ENCODE measurements at places on chromosomes 6 and 20.

GRCh38 chr20:49631061-49631716 is 63.3 kb upstream of the PTGIS start:
- DNase-seq = no peak

DNA sequence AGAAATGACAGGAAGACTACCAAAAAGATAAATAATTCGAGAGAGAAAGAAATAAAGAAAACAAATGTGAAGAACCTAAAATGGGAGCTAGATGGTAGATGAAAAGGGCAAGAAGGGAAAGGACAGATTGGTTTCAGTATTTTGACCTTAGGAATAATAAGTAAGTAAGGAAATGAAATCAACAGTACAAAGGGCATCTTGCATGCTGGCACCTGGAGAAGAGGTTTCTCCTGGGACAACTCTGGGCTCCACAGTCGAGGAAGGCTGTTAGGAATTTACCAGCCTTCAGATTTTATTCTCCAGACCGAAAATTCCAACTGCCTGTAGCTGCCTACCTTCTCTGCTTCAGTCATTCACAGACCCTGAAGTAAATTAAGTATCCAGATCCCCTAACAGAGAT is 80.5 kb downstream of the SMLR1 start:
- no peak for DNase-seq

DNA sequence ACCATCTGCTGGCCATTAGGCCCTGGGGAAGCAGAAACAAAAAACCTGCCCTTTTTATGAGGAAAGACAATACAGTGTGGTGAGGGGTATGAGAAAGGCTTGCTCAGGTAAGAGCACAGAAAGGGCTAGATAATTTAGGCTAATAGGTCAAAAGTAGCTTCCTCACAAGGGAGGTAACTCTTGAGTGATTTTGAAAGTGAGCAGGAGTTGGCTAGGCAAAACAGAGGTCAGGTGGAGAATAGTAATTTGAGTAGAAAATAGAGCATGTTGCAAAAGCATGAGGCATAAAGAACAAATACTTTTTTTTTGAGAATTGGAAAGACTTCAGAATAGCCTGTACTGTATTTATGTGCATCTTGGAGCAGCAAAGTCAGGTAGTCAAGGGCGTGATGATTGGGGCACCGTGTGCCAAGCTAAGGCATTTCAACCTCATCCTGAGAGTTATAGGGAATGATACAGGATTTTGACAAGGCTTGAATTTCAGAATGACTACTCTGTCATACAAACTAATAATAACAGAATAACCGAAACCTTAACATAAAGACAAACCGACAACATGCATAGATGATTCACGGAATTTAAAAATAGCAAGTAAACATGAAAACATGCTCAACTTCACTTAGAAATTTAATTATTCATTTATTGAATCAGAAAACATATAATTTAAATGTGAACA is 123.0 kb upstream of the ENPP5 start:
- DNase-seq = no peak

DNA sequence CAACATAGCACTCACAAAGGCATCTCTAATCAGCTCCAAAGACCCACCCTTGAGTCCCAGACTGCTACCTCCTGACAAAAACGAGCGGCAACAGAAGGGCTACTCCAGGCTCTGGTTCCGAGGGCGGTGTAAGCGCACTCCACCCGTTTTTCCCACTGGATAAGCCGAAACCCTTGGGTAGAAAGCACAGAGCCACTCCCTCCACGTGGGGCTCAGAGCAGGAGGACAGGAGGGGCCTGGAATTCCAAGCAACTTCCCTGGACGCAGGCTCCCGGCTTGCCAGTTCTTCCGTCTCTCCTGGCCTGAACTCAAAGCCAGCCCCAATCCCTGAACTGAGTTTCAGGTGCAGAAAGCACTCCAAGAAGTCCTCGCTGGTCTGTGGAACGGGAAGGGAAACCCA is 7.4 kb downstream of the GMEB2 start:
- no peak for DNase-seq

DNA sequence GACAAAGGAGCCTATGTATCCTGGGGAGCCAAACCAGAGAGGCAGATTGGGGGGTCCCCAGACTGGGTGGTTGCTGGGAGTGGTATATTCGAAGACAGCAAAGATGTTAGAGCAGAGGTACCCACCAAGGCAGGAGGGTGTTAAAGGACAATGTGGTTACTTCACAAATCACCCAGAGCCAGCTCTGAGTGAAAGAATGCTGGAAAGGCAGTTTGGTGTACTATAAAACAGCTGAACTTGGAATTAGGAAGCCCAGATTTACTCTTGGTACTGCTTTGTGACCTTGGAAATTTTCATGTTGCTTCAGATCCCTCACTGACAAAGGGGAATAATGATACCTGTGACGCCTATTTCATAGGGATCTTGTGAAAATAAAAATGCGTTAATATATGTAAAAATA is 121.6 kb downstream of the CD164 start:
- DNase-seq = no peak

- DNase-seq = no peak
These were observed 63.3 kb upstream of the TAB2 start for GRCh38 chr6:149254253-149254652.

DNA sequence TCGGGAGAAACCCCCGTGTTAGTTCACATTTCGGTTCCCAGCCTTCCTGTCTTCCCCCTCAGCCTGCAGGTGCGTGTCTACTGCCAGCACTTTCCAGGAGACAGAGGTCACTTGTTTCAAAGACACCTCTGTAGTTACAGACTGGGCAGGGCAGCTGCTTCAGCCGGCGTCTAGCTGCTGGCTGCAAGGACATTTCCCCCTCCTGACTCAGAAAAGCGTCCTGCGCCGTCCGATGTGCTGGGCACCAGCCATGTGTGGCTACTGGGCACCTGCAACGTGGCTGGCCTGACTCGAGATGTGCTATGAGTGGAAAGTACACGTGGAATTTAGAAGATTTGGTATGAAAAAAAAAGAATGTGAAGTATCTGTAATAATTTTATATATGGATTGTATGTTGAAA is 37.6 kb downstream of the RRBP1 start:
- DNase-seq = no peak

DNA sequence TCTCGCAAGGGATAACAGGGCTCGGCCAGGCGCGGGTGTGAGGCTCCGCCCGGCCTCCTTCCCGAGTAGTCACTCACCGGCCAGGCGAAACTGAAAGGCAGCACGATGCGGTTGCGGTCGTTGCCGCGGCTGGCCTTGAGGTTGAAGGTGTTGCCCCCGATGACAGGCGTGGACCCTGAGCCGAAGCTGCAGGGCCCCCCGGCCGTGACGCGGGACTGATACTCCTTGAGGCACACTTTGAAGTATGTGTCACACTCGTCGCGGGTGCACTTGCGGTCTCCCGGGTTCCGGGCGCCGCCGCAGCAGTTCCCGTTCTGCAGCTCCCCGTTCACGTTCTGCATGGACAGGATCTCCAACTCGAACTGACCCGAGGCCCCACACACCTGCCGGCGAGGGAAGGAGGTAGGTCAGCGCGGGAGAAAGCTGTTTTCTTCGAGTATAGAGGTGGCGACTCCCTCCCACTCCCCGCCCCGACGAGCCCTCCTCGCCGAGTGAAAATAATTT is 1.1 kb downstream of the JAG1 start:
- no peak for DNase-seq

DNA sequence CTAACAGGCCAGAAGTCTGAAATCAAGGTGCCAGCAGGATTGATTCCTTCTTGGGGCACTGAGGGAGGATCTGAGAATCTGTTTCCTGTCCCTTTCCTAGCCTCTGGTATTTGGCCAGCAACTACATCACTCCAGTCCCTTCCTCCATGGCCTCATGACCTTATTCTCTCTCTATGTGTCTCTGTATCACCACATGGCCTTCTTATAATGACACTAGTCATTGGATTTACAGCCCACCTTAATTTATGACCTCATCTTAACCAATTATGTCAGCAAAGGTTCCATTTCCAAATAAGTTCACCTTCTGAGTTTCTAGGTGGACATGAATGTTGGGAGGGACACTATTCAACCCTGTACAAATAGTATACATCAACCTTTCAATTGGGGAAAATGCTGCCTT is 29.3 kb downstream of the SCML4 start:
- no peak for DNase-seq

- DNase-seq = no peak
These were observed 81.9 kb downstream of the GJA10 start for GRCh38 chr6:89975991-89976693.

GRCh38 chr20:50820515-50821256 is 25.8 kb downstream of the BCAS4 start:
- DNase-seq = no peak

DNA sequence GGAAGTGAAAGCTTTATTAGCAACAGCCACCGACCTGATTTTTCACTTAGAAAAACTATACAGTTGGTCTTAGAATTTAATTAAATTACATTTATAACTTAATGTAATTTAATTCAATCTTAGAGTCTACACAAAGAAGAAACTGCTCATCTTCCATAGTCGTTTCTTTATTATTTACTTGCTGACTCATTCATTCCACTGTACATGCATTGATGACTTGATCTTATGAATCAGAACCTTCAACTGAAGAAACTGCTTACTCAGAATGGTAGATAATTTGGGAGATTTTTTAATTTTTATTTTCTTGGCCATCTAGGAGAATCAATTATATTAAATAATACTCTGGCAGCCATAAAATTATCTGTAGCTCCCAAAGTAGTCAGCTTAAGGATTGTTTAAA is 1021.6 kb upstream of the FLRT3 start:
- no peak for DNase-seq

DNA sequence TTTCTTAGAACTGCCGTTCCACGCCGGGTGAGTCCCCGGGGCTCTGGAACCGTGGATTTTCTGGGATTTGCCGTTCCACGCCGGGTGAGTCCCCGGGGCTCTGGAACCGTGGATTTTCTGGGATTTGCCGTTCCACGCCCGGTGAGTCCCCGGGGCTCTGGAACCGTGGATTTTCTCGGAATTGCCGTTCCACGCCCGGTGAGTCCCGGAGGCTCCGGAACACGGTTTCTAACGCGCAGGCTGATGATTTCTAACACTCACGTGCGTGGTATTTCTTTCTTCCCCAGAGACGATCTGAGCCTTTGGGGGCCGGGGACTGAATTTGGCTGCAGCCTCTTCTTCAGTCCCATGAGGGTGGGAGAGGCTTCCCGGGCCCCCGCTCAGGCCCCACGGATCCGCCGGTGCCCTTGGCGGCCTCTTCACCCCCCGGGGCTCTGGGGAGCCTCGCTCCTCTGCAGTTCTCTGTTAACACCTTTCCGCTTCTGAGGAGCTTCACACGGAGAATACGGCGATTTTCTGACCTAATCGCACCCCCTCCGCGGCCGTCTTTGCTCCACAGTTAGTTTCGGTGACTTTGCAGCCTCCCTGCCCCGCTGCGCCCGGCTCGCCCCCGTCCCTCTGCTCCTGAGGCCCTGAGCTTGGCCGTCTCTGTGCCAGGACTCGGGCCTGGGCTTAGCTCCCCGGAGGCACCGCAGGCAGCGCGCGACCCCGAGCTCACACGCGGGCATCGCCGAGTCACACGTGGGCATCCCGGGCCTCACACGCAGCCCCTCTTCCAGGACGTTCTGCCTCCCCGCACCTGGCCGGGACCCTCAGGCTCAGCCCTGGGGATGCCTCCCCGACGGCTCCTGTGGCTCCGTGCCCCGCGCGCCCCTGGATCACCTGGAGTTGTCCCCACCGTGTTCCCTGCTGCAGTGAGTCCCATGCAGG is 7.2 kb upstream of the KIF25 start:
- no peak for DNase-seq

GRCh38 chr6:54451516-54451915 is 143.3 kb downstream of the TINAG start:
- no peak for DNase-seq

DNA sequence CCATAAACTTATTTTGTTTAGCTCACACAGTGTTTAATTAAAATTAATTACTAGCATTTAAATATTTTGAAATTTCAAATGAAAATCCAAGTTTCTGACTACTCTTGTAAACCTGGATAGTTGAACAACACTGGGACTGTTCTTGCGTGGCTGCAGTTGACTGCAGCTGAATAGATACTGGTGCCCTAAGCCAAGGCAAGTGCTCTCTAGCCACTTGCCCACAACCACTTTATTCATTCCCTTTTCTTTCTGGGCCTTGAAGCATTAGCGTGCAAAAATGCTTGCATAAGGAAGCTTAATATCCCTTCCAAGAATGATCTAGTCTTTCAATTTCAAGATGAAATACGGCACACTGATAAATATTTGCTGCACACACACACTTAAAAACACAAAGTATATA is 676.0 kb upstream of the MARCKS start:
- no peak for DNase-seq

- DNase-seq = no peak
These were observed 22.4 kb upstream of the RIMS4 start for GRCh38 chr20:44832724-44833123.

GRCh38 chr6:142301651-142302391 is at the start of gene ADGRG6:
Gene ADGRG6, plus strand, starts transcription at chr6:142302007. Its CDS starts 323 bp downstream, at chr6:142302330.
- DNase-seq = peak; percentile 9

DNA sequence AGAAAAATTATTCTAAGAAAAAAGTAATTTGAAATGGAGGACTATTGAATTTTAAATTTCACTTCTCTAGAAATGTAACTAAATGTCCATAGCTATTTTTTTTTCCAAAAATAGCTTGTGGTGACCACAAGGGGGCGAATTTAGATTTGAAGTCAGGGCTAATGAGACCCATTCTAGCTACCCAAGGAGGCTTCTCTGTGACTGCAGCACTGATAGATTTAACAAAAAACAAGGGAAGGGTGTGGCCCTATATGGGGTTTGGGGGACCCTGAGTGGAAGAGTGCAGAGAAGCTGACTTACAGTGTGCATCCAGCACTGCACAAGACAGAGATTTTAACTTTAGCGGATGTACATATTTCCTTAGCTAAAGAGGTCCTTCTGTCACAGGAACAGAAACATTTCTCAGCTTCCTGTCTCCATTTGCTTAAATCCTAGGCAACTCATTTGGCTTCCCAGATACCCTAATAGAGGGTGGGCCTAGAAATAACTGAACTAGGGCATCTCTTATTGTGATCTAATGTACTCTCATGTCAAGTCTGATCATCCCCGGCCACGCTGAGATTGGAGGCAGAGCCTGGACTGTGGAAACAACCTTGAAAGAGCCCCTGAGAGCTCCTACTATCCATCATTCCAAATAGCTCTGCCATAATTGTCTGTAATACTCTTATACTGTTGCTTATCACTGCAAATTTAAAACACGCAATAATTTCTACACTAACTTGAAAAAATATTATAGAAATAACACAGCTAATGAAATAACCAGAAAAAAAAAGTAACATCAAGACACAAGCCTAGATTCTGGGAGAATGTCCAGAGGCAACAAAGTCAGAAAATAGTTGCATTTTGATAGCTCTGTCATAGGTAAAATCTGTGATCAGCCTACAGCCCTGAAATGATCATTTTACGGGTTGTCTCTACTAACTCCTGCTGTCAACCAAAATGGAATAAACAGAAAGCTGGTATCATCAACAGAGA is 93.6 kb downstream of the SNAP91 start:
- no peak for DNase-seq

GRCh38 chr6:105642708-105643107 is 239.8 kb upstream of the PREP start:
- DNase-seq = no peak

DNA sequence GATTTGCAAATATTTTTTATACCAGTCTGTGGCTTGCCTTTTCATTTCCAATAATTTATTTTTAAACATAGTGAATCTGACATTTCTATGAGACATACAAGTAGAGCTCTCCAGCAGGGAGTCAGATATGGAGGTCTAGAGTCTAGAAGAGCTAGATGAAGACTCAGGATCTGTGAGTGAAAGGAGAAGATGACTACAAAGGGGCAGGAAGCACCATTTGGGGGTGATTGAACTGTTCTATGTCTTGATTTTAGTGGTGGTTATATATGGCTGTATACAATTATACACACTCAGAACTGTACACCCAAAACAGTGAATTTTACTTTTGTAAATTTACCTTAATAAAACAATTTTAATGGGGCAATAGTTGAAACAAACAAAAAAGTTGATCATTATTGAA is 127.9 kb upstream of the BACH2 start:
- no peak for DNase-seq

GRCh38 chr6:82779041-82779440 is 286.6 kb downstream of the UBE3D start:
- no peak for DNase-seq

Data from activated naive CD8-positive, alpha-beta T cell treated with anti-CD3 and anti-CD28 coated beads, Interleukin-2, amount 50 U/mL, for 16 hours (primary cell).